ENCODE measurements at places on chromosomes 3 and 15.

GRCh38 chr3:195128255-195129071 lies 142.5 kb downstream of the XXYLT1 start:
- no peak for DNase-seq

- DNase-seq, result no peak
These were observed 171.6 kb upstream of the BHLHE40 start for GRCh38 chr3:4807381-4808280.

- DNase-seq, result no peak
These were observed 12.0 kb downstream of the TMEM266 start for GRCh38 chr15:76071806-76072205.

GRCh38 chr15:73951601-73952000 lies 25.3 kb downstream of the LOXL1 start:
- no peak for DNase-seq

GRCh38 chr15:74319596-74320351 lies 47.7 kb downstream of the CYP11A1 start:
- no peak for DNase-seq

GRCh38 chr3:41323467-41324155 lies 124.3 kb downstream of the CTNNB1 start:
- no peak for DNase-seq

GRCh38 chr3:113531826-113532697 lies at the start of gene SIDT1:
Gene SIDT1 (plus strand): TSS chr3:113532555. CDS start chr3:113533022, 467 bp downstream.
- no peak for DNase-seq

- no peak for DNase-seq
These were observed 58.5 kb upstream of the ZNF148 start for GRCh38 chr3:125433611-125434041.

DNA sequence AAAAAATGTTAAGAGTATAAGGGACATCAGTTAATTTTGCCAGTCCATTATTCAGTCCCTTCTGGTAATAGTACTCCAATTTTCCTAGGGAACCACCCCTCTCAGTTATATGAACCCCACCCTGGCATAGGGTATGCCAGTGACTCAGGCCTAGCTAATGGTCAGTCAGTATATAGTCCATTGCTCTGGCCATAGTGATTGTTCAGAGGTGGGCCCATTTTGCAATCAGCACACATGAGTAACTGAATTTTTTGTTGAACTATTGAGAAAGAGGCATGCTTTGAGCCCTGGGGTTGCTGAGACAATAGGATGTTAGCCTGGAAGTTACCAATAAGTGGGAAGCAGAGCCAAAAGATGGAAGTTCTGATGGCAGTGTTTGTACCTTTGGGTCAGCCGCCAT lies 4.1 kb downstream of the LRCH3 start:
- no peak for DNase-seq

DNA sequence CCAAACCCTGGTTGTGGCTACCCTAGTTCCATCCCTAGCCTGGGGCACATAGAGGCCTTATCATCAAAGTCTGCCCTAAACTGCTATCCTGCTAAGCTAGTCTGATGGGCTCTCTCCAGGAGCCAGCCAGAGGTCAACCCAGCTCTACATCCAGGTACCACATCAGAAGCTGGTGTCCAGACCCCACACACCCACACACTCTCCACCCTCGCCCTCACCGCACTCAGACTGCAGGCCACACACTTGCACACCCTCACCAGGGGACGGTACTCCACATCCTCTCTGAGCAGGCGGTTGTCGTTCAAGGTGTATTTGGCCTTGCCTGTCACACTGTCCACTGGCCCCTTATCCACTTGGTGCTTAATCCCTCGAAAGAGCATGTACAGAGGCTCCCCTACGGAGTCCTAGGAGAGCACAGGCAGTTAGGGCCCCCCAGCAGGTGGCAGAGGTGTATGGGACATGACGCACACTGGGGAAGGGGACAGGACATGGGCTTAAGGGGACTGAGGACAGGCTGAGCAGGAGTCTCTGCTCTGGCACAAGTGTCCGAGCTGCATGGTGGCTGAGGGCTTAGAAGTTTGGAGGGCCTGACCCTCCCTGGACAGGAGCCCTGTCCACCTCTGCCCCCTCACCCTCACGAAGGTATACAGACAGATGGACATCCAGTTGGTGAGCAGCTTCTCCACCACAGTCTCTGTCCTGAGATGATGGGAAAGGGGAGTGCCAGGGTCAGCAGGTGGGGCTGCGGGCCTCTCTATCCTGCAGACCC lies 18.1 kb downstream of the PLXNB1 start:
- no peak for DNase-seq

- DNase-seq, result no peak
These were observed 3.9 kb upstream of the VILL start for GRCh38 chr3:37986479-37987314.

DNA sequence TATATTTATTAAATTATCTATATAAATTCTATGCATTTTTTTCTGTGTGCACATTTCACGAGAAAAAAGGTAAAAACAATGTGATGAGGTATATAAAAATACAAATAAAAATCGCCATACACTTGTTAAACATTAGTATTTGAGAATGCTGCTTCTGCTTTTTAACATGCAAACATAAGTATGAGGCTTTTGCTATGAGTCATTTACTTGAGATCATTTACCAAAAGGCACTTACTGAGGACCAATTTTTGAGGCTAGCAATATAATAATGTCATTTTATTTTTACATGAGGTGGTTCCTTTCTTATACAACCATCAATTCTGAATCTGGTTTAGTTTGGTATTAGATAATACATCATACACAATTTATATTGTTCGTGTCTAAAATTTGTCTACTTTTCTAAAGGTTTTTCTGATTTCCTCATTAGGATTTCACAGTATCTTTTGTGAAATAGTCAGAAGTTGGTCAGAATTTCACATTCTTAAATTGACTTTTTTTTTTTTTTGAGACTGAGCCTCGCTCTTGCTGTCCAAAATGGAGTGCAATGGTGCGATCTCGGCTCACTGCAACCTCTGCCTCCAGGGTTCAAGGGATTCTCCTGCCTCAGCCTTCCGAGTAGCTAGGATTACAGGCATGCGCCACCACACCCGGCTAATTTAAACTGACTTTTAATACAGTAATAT lies 25.6 kb downstream of the DCUN1D1 start:
- DNase-seq, result no peak

GRCh38 chr3:148975696-148976095 lies 15.6 kb upstream of the GYG1 start:
- DNase-seq, result no peak

DNA sequence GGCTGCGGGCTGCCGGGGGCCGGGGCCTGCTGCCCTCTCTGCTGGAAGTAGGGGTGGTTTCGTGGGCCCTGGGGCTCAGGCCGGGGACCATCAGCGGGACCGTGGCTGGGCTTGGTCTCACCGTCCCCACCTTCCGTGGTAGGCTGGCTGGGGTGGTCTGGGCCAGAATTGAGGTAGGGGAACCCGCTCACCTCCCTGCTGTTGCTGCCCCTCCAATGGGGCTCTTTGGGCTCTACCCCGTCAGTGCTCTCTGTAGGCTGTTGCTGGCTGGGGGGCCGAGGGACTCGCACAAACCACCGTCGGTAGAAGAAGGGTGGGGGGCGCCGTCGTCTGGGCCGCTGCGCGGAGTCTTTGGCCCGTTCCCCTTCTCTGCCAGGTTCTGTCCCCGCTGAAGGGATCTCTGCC lies 23.4 kb downstream of the RGMA start:
- DNase-seq, result no peak

DNA sequence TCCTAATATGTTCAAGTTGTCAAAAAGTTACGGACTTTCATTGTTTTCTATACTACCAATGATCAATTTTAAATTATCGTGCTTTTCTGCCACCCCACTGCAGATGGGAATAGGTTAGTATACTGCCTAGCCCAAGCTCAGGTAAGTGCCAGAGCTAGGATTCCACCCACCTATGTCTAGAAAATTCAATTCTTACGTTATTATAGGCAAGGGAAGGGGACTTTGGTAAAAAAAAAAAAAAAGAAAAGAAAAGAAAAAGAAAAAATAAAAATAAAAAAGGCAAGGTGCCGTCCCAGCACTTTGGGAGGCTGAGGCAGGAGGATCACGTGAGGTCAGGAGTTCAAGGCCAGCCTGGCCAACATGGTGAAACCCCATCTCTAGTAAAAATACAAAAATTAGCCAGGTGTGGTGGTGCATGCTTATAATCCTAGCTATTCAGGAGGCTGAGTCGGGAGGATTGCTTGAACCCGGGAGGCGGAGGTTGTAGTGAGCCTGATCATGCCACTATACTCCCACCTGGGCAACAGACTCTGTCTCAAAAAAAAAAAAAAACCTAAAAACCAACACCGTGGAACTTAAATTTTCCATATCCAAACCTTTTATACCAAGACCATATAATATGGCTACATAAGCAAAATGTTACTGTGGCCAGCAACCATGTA lies 1.3 kb downstream of the RPL22L1 start:
- DNase-seq, result no peak

DNA sequence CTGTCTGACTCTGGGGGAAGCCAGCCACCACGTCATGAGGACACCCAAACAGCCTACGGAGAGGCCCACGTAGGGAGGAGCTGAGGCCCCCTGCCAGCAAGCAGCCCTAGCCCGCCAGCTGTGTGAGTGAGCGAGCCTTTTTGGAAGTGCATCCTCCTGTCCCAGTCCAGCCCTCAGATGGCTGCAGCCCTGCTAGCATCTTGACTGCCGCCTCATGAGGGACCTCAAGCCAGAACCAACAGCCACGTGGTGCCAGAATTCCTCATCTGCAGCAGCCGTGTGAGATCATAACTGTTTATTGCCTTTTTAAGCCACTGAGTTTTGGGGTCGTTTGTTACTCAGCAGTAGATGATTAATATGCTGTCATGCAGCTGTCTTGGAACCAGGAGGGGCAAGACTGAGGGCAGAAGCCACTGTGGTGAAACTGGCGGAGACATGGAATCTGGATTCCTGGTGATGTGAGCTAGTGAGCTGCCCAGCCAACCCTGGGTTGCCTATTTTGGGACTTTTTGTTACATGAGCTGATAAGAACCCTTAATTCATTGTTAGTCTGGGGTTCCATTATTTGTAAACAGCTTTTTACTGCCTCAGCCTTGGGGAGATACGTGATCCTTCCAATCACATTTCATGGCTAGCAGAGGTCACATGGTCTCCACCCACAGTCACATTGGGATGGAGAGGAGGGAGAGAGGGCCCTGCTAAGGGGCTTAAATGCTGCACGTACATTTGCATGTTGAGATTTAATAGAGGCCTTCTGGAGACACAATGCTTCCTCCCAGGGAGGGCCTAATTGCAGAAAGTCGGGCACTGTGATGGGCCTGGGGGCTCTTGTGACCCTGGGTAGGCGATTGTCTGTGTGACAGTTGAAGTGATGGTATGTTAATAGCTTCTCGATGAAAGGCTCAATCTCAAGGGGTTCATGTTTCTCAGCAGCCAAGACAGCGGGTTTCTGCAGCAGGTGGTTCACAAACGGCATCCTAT lies 73.8 kb downstream of the RPLP1 start:
- DNase-seq, result no peak

GRCh38 chr3:48406443-48407431 lies 23.1 kb downstream of the PLXNB1 start:
- DNase-seq, result no peak

- no peak for DNase-seq
These were observed 298.8 kb upstream of the CTDSPL start for GRCh38 chr3:37562876-37563275.

- no peak for DNase-seq
These were observed 266.2 kb upstream of the IGF1R start for GRCh38 chr15:98382139-98382538.

GRCh38 chr15:57036352-57036751 lies 117.9 kb downstream of the TCF12 start:
- DNase-seq, result no peak

DNA sequence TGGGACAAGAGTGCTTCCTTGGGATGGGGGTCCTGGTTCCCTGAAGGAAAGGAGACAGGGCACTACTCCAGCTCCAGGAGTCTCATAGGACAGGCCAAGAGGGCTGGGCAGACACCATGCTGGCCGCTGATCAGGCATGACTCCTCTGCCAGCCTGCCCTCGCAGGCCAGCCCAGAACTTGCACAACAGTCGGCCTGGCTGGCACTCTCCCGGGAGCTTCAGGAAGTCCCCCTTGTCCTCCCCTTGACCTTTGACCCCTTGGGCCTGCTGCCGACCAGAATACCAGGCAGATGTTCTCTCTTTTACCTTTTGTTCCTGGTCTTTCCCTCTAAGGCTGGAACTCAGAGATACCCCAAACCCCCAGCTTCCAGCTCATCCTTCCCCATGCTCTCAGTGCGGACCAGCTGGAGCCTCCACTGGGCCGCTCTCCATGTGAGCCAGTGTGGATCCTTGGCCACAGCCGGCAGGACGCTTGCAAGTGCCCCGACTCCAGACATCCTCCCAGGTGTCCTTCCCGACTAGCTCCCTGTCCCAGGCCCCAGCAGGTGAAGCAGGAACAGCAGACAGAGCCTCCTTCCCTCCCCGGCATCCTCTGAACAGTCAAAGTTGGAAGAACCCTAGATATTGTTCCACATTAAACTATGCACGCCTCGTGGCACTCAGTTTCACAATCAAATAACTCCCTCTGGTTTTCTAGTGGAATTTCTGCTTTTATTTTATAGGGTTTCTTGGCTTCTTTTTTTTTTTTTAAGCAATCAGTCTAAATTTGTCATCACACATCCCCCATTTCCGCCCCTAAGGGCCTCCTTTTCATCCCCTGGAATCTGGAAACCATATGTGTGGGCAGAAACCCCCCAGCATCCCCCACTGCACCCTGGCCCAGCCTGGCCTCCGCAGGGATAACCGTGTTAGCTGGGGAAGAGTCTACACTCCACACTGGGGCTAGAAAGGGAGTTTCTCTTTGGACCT lies 15.7 kb downstream of the VPS18 start:
- no peak for DNase-seq

DNA sequence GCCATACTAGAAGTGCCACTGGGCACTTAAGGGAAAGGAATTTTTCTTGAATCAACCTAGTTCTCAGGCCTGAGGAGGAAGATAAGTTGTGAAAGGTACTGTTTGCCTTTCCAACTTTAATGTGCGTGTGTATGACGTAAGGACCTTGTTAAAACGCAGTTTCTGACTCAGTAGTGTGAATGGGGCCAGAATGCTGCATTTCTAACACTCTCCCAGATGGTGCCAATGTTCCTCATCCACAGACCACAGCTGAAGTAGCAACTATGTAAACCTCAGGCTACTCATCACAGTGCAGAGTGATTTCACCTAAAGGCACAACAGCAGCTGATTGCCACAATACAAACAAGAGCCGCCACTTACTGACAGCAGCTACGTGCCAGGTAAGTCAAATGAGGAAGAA lies 103.6 kb downstream of the OTOL1 start:
- DNase-seq, result no peak

- peak; percentile 31 for DNase-seq
These were observed 28.4 kb downstream of the IRAK2 start for GRCh38 chr3:10192953-10193691.

GRCh38 chr3:137768361-137769321 lies 4.5 kb downstream of the SOX14 start:
- no peak for DNase-seq

- DNase-seq, result no peak
These were observed 4.7 kb upstream of the ONECUT1 start for GRCh38 chr15:52794665-52795463.

- no peak for DNase-seq
These were observed 61.0 kb downstream of the PLXNA1 start for GRCh38 chr3:127043731-127044510.

GRCh38 chr3:72153477-72154314 lies 368.7 kb upstream of the PROK2 start:
- no peak for DNase-seq

- DNase-seq, result no peak
These were observed 7.2 kb upstream of the LACTB start for GRCh38 chr15:63114465-63114864.

All from esophagus squamous epithelium (tissue), 5 donors.